ENCODE measurements at places on chromosomes 5 and 9.

- DNase-seq = no peak
Observed at GRCh38 chr9:70563010-70563409, 148.6 kb upstream of the KLF9 start.

DNA sequence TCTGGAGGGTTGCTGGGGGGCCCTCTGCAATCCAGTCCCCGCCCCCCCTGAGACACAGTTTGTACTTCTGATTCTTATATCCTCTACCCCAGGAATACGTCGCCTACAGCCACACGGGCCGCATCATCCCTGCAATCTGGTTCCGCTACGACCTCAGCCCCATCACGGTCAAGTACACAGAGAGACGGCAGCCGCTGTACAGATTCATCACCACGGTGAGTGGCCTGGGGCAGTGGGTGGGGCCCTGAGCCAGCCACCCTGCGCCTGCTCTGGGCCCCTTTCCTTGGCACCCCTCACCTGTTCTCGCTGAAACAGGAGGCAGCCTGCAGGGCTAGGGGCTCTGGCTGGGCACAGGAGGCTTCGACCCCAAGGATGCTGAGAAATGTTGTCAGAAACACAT is 24.1 kb upstream of the RPL26L1 start:
- no peak for DNase-seq

DNA sequence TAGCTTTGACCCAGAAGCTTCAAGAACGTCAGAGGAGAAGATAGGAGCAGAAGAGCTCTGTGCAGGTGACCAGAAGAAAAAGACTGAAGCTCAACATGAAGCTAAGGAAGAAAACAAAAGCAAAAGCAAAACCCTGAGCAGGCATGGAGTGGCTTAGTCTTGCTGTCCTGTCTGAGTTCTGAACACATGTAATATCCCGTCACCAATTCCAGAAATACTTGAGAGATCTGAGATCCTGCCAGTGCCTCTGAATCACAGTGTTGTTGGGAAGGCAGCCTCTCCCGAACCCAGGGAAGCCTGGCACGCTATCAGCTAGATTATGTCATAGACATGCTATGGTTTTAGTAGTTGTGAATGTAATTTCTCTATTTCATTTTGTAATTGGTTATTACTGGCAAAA is 235.7 kb downstream of the ICE1 start:
- no peak for DNase-seq

GRCh38 chr5:78613756-78614155 is 34.8 kb downstream of the LHFPL2 start:
- DNase-seq = no peak

- DNase-seq = no peak
Observed at GRCh38 chr9:9998491-9999287, 614.1 kb downstream of the PTPRD start.
